NAMALWA (cell line): ENCODE measurements at places on chromosomes 3 and 15.

DNA sequence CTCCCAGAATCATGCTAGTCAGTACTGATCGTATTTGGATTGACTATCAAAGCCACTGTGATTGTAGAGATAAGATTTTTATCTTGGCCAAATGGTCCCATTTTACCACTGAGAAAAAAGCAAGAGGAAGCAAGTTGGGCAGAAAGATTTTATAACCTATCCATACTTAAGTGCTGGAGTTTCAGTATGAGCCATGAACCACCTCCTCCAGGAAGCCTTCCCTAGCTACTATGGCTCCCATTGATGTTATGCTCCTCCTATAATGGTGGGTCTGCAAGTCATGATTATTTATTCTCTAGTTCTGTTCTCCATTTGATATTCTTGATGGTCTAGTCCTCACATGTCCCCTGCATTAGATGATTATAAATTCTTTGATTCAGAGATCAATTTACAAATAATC lies 6.6 kb downstream of the MEGF11 start:
- DNase-seq = no peak

DNA sequence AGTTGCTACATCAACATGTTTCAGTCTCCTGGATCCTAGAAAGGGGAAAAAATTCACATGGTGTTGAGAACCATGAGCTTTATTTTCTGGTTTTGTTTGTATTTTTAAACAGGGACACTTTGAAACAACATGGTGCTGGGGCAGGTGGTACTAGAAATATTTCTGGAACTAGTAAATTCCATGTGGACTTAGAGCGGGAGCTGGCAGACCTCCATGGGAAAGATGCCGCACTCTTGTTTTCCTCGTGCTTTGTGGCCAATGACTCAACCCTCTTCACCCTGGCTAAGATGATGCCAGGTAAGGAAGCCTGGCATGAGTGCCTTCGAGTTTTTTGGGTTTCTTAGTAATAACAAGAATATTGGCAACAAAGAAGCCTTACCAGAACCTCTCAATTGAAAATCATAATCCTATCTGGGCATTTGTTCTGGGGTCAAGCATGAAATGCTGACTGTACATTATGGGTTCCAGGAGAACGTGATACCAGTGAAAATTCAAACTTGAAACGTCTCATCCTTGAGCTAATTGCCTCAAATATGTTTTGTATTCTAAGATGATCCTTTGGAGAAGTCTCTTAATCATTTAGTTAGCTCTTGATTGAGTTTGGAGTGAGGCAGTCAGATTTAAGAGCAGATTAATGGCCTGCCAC lies 7.9 kb downstream of the ALAS1 start:
- no peak for DNase-seq

DNA sequence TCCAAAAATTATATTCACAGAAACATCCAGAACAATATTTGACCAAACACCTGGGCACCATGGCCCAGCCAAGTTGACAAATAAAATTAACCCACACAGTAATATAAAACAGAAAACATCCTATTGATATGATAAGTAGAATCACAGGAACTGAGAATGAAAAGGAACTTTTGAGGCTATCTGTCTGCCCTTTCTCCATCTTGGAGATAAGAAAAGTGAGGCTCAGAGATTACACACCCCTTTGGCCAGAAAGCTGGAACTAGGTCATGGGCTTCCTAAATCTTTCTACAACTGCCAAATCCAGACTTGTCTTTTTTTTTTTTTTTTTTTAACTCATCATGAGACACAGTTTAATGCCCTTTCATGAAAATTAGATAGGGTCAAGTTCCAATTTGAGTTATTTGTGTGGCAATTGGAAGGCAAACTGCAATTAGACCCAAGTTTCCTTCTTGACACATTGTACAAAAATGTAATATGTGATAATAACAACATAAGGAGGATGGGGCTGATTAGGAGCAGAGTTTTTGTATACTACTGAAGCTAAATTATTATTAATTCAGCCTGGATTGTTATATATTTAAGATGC lies 137.2 kb downstream of the RPL22L1 start:
- no peak for DNase-seq

- no peak for DNase-seq
Measured at GRCh38 chr3:183526838-183527427, 28.6 kb downstream of the KLHL6 start.

DNA sequence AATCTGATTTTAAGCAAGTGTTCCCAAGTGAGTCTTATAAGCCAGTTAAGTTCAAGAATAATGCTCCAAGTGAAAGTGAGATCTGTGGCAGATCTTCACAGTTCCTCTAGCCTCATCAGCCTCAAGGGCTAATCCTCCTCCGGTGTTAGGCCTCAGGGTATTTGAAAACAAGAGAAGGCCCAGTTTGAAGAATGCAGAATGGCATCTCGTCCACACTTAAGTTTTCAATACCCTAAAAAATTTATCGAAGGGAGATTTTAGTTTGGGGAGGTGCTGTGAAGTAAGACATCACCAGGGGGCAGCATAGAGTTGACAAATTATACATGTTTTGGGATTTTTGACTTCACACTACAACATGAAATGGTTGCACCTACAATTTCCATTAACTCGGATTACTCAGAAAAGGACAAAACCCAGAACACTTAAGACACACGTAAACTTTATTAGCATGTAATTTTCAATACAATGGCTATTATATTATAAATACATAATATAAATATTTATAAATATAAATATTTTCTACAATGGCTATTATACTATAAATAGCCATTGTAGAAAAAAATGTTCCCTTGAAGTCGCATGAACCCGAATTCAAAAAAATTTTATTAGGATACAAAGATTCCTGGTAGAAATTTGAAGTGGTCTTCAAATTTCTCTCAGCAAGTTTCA lies 2.3 kb upstream of the TMEM266 start:
- peak; percentile 83 for DNase-seq

- peak; percentile 38 for DNase-seq
Measured at GRCh38 chr15:74815121-74815934, 2.7 kb downstream of the LMAN1L start.

DNA sequence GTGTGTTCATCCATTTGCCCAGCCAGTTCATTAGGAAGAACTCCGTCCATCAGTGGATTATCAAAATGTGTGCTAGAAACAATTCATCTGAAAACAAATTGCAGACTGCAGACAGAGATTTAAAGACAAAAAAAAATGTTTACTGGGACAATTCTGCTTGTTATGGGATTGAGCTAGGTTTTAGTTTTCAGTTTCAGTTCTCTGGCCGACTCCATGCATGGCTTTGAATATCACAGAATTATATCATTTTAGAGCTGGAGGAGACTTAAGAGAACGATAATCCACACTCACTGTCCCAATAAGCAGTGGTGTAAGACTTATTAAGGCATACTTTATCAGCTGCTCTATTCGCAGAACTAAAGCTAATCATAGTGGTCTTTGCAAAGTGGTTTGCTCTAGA lies 51.1 kb downstream of the TFG start:
- no peak for DNase-seq

DNA sequence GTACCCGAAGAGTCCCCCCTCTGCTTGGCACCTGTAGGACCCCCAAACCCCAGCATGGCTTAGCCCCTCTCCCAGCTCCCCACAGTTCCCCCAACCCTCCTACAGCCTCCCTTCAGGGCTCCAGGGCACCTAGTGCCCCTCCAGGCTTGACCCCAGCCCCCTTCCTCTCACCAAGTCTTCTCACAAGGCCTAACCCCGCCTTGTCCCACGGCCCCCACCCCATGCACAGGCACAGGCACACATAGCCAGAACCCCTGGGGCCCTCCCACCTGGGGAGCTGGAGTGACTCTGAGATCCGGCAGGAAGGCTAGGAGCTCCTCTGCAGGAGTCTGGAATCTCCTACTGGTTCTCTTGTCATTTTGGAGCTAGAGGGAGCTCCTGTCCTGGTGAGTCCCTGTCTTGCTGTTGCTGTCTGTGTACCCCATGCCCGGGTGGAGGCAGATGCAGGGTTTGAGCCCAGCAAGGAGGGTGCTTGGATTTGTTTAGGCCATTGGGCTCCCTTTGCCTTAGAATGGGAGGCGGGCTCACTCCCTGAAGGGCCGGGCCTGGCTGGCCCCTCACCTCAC lies 39.6 kb downstream of the KLF13 start:
- no peak for DNase-seq

DNA sequence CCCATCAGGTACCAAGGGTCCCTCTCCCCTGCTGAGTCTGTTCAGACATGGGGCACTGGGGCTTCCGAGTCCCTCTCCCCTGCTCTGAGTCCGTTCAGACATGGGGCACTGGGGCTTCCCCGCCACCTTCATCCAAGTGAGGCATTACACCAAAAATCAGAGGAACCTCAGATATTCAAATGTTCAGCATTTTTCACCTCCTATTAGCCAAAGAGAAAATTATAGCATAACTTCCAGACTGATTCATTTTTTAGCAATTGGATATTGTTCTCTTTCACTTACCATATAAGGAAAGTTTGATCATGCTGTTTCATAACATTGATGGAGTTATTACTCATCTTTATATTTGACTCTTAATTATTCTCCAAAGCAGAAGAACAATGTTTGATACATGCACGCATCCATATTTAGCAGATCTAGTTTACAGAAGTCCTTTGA lies 213.9 kb downstream of the MTHFS start:
- no peak for DNase-seq

DNA sequence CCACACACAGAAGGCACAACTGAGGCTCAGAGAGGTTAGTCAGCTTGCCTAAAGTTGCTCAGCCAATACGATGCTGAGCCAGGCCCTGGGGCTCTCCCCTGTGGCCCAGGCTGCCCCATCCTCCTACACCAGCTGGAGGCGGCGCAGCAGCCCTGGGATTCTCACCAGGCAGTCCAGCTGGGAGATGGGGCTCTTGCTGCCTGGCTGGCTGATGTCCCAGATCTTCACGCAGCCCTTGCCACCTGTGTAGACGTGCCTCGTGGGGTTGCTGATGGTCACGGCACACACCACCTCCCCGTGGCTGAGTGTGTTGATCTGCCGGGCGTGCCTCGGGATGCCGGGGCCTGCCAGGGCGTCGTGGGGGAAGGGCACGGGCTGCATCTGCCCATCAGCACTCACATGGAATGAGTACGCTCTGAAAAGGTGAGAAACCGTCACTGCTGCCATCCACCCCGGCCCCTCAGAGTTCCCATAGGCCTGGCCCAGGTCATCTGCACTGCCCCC lies 42.8 kb downstream of the TLE3 start:
- DNase-seq = no peak

- no peak for DNase-seq
Measured at GRCh38 chr3:32596909-32597369, 26.3 kb upstream of the DYNC1LI1 start.

- DNase-seq = peak; percentile 46
Measured at GRCh38 chr3:121883507-121883906, 10.7 kb upstream of the SLC15A2 start.

- no peak for DNase-seq
Measured at GRCh38 chr3:29144807-29145206, 136.1 kb upstream of the RBMS3 start.

- no peak for DNase-seq
Measured at GRCh38 chr3:46990573-46991374, 11.3 kb downstream of the NBEAL2 start.

- DNase-seq = no peak
Measured at GRCh38 chr3:16295298-16295890, 30.4 kb downstream of the OXNAD1 start.

DNA sequence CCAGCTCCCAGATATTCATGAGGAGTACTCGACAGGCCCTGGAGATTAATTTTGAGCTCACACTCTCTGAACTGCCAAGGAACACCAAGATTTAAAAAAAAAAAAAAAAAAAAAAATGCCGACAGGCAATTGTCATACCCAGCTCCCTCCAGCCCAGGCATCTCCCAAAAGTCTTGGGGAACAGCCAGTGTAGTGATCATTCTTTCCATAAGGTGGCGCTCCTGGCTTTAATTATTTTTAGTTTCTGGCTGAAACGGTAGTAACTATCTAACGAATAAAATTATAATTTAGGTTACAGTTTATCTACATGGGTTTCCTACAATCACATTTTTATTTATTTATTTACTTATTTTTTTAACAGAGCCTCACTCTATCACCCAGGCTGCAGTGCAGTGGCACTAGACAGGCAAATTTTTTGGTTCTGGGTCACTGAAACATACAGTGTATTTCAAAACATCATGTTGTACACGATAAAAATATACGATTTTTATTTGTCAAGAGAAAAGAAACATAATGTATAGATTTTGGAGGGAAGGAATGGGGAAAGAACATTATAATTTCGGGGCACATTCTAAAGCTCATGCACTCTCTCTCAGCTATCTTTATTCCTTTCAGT lies 157.3 kb downstream of the ADAMTS9 start:
- DNase-seq = peak; percentile 38

- no peak for DNase-seq
Measured at GRCh38 chr3:85922374-85922773, 963.6 kb downstream of the CADM2 start.

DNA sequence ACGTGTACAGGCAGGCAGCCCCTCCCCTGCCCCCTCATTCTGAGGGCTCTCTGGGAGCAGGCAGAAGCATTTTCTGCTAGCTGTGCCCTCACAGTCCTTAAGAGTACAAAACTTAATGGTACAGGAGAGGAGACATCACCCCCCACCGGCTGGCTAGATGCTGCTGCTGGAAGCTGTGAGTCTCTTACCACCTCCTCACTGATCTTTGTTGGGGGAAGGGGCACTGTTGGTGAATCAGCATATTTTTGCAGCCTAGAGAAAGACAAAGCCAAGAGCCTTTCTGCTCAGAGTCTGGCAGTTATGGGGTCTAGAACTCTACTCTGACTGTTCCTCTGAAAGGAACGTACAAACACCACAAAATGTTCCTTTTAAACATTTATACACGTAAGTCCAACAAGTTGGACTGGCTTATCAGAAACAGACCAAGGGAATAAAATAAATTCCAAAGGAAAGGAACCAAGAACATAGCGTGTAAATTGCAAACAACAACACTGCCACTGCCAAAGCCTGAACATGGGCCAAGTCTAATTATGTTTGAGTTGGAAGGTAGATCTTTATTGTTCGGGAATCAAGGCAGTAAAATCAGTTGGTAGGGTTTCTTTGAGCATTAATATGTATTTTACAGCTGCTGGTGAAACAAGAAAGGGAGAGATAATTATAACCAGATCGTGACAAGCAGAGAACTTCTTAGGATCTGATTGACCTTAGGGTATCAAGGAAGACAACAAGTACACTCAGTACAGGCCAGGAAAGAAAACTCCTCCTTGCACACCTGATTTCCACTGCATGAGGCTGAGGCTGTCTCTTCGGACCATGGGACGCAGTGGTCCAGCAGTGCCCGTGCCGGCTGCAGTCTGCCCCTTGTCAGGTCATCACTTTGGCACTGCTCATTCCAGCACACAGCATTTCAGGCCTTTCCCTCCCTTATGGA lies 27.4 kb downstream of the CLK3 start:
- no peak for DNase-seq

GRCh38 chr15:27353856-27354255 lies 382.9 kb downstream of the GABRG3 start:
- no peak for DNase-seq

DNA sequence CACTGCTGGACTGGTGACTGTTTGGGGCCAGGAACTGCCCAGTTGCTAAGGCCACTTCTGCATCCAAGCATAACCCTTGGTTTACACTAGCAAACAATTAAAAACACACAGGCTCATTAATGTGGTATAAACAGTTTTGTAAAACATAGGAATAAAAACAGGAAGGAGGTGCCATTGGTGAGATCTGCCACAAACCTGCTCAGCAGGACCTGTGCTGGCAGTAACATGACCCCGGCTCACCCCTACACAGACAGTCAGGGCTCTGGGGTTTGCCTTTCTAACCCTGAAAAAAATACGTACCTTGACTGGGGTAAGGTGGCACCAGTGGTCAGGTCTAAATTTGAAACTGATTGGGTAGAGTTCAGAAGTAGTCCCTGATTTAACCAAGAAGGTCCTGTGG lies 76.2 kb downstream of the ATP1B3 start:
- DNase-seq = no peak

- DNase-seq = no peak
Measured at GRCh38 chr3:53846851-53847155, 435 bp downstream of the IL17RB start.
